ENCODE measurements at places on chromosomes 5 and 9.

GRCh38 chr5:169626779-169627178, 10.3 kb upstream of the DOCK2 start:
- DNase-seq: peak; percentile 80

GRCh38 chr5:181152406-181152805, 5.0 kb downstream of the OR2V2 start:
- DNase-seq: peak; percentile 37

DNA sequence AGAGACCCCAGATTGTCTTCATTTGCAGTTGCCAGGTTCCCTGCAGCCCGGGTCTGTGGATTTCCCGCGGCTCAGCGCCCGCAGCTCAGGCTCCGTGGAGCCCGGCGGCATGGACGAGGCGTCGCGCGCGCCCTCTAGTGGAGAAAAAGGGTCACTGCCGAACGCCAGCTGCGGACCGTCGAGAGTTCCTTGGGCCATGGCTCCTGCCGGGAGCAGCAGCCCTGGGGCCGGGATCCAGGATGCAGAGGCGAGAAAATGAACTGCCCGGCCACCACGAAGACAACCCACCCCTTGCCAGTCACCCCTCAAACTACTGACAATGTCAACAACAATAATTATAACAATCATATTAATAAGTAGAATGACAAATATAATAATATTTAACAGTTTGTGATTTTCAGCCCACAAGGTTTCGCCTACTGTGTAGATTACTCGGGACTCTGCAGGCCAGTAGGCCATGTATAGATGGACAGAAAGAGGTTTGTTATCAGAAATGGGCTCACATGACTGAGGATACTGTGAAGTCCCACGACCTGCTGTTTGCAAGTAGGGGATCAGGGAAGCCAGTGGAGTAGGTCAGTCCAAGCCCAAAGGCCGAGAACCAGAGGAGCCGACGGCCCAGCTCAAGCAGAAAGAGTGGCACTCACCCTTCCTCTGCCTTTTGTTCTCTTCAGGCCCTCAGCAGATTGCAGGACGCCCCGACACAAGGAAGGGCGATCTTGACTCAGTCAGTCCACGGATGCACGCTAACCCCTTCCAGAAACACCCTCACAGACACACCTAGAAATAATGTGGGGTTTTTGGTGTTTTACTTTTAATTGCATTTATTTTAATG, 43.1 kb downstream of the BOD1 start:
- peak; percentile 69 for DNase-seq

DNA sequence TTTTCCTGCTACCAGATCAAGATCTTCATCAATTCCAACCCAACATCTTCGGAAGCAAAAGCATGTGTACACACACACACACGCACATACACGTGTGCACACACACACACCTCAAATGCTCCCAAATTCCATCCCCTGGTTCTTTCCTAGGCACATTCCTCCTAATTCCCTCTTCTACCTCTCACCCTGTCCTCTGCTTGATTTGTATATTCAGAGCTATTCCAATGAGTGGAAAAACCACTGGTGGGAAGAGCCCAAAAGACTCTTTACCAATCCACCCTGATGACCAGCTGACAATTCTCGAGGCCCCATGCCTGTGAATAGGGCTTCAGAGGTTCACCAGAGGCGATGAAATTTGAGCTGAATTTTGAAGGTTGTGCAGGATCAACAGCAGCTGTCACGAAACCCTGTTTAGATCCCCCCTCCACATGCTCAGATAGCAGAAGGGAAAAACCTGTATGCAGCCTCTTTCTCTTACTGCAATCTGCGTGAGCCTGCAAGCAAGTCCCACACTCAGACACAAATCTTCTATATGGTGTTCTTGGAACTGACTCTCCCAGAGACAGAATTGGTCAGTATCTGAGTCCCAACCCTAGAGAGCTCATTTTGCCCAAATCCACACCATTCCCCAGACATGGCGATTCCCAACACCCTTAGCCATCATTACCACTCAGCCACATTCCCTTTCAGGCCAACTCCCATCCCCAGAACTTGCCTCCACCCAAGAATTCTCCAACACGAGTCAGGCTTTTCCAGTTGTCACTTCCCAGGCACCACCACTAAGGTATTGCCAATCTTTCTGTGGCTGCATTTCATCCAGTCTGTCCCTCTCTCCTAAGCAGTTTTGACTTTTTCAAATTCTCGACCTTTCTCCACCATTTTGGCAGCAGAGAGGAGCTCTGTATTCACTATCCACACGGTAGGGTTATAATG, 4.3 kb upstream of the TRIO start:
- DNase-seq: no peak
